ENCODE measurements at places on chromosomes 1 and 21. TPM values are rescaled to one million over a fixed set of nuclear protein-coding genes. Genes with fewer than 3 reads are reported as not detected.
A peak's percentile ranks its signal among the peaks of the same experiment; 100 is the strongest.

The MMEL1 gene
- 1.4 TPM for total RNA-seq

The FAM167B gene
- 0.79 TPM for total RNA-seq

The SPRR2B gene
- total RNA-seq, result not detected

The IFI44L gene
- total RNA-seq, result 0.44 TPM

DNA sequence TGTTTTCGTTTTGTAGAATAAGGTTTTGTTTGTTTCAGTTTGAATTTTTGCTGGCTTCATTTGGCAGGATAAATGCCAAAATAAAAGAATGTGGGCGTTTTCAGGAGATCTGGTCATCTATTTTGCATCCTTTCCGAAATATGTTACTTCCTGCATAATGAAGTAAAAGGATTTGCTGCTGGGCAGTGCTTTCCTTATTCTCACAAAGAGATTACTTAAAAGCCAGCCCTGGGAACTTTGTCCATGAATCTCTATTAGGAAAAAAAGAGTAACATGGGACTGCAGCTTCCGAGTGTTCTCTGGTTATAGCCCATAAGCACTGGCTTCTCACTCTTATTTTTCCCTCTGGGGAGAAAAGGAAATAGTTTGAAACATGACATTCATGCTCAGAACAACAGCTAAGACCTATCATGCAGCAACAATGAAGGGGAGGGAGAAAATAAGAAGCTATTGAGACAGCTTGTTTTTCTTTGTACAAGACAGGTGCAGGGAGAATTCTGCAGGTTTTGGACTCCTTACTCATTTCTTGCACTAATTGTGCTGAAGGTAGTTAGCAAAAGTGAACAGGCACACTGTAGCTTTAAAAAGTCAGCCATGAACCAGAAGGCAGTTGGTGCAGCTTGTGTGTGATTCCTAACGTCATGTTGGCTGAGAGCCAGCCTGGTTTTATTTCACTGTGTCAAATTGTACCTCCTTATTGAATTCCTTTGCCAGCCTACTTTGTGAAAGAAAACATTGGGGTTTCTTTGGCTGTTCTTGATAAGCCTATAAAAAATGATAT, at the start of gene SAMD13:
Gene SAMD13, plus strand, starts transcription at position 705 of the 781 bp plus-strand sequence. CDS start 1,527 bp downstream, outside the sequence.
- peak; percentile 89 for DNase-seq

DNA sequence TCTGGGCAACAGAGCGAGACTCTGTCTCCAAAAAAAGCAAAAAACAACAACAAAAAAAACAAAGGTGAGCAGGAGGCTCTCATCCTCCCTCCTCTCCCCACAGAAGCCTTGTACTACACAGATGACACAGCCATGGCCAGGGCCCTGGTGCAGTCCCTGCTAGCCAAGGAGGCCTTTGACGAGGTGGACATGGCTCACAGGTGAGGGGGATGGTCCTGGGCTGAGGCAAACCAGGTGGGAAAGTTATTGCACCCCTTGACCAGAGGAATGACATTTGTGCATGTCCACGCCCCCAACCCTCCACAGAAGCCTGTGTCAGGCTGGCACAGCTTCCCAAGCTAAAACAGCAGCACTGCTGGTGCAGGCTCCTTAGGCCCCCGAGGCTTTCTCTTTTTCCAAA, 2.4 kb downstream of the ADPRS start:
- DNase-seq, result no peak

DNA sequence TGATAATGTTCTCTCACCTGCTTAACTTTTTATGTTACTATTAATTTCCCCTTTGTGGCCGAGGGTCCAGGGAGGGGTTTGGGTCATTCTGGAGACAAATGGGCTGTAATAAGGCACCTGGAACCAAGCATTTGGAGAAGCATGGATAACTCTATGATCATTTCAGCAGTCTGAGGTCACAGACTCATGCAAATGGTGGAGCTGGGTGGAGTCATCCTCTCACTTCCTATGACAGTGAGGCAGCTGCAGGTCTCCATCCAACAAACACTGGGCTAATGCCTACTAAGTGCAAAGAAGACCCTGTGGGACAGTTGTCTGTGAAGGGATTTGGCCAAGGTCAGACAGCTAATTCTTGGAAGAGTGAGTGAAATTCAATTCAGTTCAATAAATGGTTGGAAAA, 28.8 kb upstream of the CAMTA1 start:
- no peak for DNase-seq

DNA sequence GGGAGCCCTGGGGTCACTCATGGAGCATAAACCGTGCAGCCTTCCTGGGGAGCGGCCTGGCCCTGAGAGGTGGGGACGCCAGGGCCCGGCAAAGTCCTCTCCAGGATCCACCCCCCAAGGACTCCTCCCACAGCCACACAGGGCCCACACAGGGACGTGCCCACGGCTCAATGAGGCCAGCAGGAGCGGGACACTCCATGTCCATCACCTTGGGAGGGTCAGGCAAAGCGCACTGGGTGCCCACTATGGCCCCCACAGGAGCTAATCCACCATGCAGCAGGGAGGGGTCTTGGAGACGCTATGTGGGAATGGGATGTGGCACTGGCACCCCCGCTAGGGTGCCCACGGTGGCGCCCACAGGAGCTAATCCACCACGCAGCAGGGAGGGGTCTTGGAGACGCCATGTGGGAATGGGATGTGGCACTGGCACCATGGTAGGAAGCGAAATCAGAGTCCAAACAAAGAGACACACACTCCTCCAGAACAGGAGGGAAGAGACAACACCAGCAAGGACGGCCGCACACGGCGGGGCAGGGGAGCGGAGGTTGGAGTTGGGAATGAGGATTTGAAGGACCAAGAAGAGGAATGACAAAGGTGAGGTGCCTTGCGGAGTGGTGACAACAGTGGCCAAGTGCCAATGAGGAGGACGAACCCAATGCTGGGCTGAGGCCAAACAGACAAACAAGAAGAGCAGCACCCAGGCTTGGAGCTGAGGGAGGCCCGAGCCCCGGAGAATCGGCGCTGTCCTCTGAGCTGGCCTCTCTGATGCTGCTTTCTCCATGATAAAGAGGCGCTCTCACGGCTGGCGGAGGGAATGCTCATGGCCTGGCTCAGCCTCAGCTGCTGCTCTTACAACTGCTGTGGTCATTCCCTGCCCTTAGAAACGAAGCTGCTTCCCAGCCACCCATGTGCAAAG, 18.1 kb upstream of the SLC19A1 start:
- no peak for DNase-seq

DNA sequence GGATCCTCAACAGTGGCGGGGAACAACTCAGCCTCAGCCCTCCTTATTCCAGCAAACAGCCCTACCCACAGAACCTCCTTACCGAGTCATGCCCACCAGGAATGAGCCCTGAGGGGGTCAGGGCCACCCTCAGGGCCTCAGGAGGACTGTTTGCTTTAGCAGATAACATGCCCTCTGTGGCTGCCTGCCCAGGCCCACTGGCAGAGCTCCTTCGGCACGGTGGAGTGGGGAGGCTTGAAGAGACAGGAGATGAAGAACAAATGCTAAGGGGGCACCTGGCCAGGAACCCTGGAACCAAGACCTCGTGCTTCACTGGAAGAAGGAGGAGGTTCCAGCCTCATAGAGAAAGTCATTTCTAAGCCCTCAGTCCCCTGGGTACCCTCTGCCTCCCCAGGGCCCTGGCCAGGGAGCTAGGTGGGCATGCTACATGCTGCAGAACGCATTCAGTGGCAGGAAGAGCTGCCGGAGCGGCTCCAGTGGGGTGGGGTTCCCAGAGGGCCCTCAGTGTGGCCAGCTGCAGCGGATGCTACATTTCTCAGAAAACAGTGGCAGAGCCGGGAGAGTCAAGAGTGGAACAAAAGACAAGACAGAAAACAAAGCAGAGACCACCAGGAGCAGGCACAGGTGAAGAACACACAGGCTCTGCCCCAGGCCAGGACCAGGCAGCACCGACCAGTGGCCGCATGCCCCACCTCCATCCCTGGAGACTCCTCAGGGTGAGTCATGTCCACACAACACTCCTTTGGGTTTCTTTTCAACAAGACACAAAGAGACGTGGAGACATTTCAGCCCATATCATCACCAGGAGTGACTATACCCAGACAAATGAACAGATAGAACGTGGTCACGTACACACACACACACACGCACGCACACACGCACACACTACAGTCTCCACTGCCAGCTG, 39.8 kb downstream of the RIMS3 start:
- DNase-seq, result no peak

DNA sequence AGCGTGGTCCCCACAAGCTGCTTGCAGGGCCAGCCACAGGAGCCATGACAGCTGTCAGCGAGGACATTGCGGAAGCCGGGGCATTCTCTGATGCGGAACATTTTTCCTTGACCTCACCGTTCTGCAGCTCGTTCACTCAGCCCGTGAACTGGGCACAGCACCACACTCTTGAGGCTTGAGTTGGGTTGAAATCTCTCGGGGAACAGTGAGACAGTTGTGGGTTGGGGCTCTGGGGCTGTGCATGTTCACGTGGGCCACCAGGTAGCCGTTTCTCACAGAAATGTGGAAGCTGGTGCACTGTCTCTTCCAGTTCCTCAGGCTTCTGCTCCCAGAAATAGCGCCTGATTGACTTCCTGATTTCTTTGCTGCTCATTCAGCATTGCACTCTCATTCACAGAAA, 69.8 kb downstream of the SPSB1 start:
- DNase-seq, result no peak

DNA sequence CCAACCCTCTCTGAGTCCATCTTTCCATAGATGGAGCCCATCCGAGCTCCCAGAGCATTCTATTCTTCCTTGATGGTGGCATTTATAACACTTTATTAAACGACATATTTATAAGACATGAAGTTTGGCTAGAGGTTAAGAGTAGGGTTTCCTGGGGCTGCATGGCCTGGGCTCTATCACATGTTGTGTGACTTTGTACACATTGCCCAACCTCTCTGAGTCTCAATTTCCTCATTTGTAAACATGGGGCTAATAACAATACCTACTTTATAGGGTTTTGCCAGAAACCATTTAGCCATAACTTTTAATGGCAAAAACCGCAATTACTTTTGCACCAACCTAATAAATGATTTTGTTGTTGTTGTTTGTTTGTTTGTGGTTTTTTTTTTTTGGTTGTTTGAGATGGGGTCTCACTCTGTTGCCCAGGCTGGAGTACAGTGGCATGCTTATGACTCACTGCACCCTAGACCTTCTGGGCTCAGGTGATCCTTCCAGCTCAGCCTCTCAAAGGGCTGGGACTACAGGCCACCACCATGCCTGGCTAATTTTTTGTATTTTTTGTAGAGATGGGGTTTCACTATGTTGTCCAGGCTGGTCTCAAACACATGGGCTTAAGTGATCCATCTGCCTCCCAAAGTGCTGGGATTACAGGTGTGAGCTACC, 13.9 kb upstream of the ASAP3 start:
- DNase-seq, result no peak

DNA sequence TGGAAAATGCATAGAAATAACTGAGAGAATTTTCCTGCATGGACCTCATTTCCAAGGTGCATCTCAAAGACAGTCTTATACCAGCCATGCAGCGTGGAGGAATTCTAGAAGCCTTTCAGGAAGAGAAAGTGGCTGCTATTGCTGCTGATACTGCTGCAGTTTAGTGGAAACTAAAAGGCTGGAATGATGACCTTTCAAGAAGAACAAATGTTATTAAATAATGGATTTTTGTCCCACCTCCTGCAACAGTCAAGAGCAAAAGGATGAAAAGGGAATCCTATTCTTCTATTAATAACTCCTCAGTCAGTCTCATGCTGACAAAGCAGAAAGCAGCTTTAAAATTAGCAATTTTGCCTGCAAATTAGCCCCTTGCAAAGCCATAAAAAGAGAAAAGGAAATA, 68.2 kb upstream of the C1orf87 start:
- no peak for DNase-seq

- DNase-seq, result no peak
These were observed 12.4 kb downstream of the CBR1 start for GRCh38 chr21:36082237-36082664.

DNA sequence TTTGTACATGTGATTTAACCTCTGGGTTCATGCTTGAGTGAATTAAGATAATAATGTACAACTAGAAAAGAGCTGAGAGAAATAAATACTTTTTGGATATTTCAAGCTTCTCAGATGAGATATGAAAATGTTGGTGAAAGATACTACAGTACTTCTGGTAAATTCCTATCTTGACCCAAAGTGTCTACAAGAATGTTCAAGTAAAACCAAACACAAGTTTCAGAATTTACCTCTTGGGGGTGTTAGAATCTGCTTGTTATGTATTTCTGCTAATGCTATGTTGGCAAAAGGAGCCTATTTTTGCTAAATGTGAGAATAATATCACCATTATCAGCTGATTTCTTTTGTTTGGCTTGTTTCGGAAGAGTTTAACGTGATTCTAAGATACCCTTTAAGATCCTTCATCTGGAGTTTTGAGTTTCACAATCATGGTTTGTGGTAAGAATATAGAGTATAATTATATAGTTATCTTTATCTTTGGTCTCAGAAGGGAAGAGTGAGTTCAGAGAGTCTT, 388.5 kb downstream of the LMO4 start:
- DNase-seq, result no peak

GRCh38 chr21:28604946-28605537, 387.6 kb downstream of the LTN1 start:
- no peak for DNase-seq

DNA sequence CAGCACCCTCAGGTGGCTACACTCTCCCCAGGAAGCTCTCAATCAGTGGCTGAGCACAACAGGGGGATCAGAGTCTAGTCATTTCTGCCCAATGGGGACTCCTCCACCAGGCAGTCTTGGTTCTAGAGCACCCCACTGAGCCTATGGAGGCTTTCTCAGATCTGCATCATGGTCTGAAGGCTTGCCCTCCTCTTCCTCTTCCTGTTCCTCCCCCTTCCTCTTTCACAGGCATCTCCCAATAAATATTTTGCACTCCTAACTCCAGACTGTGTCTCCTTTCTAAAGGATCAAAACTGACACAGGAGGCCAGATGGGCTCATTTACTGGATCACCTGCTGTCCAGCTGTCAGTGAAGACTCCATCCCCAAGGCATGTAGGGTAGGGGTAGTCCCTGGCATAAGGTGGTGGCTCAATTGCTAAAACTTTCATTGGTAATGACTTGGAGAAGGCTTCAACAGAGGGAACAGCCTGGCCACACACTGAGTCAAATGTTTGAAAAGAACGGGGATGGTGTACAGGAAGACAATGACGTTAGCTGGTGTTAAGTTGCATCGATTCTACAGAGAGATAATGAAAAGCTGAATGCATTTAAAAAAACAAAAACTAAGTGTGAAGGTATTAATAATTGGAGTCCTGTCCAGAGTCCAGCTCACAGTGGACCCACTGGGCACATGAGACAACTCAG, 84.2 kb upstream of the SLC2A1 start:
- DNase-seq, result no peak

DNA sequence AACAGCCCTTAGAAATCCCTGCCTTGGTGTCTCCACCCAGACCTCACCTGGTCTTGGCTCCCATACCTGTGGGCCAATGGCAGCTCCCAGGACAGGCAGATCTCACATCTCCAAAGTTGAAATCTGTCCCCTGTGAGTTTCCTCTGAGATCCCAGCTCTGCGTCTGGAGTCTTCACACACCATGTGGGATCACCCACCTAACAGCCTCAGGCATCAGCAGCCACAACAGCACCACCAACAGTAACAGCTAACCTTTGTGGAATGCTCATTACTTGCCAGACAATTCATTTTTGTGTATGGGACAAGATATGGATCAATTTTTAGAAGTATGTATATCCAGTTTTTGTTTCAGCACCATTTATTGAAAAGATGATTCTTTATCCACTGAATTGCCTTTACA, 523.2 kb downstream of the MATN1 start:
- DNase-seq, result no peak

- no peak for DNase-seq
These were observed 41.8 kb downstream of the HS2ST1 start for GRCh38 chr1:86956221-86956620.
